ENCODE measurements at places on chromosomes 5 and 9.

GRCh38 chr5:65111961-65112658, 343.4 kb downstream of the CWC27 start:
- no peak for DNase-seq

DNA sequence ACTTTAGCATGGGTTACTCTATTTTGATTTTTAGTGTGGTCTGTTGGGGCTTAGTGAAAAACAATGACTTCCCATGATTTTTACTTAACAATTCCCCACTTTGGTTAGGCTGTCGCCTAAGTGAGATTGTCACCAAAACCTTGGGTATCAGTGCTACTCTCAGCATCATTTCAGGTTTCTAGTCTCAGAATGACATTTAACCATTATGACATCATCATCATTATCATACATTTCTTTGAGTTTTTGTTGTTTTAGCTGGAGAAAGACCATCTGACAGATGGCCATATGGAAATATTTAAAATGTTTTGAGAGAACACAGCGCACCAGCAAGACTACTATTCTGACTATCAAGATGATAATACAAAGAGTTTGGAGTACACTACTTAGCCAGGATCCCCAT, 551.0 kb upstream of the PTPRD start:
- no peak for DNase-seq

- DNase-seq = no peak
Observed at GRCh38 chr9:71607461-71607881, 160.8 kb downstream of the CEMIP2 start.

DNA sequence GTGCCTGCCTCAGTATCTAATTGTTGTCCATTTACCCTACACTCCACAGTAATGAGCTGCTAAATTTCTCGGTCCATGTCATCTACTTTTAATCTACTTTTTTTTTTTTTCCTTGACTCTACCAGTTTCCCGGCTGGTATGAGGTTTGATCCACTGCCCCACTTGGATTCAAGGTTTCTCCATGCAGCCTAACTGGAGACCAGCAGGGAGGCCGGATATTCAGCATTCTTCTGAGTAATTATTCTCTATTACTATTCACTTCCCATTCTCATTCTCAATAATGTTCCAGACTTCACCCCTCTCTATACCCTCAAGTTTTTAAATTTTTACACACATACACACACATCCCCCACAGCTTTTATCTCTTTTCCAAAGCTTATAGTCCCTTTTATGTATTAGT, 51.0 kb upstream of the SUSD1 start:
- no peak for DNase-seq

DNA sequence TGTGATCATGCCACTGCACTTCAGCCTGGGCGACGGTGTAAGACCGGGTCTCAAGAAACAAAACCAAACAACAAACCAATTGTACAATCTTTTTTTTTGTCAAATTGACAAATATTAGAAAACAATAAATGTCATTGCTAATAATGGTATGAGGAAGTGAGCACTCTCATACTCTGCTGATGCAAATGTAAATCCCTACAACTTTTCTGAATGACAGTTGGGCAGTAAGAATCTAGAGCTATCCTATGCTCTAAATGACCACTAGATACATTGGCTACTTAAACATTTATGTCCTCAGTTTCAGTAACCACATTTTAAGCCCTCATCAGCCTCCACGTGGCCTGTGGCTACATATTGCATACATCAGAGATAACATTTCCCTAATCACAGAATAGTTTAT, 256.2 kb downstream of the FER start:
- no peak for DNase-seq
